Stimulated activated CD4-positive, alpha-beta T cell treated with anti-CD3 and anti-CD28 coated beads, Interleukin-1b, Interleukin-23, amount 100 ng/mL, for 1 hour (primary cell): ENCODE measurements at places on chromosomes 1 and 21.

- DNase-seq = no peak
These were observed 147.5 kb downstream of the CASZ1 start for GRCh38 chr1:10648689-10649516.

DNA sequence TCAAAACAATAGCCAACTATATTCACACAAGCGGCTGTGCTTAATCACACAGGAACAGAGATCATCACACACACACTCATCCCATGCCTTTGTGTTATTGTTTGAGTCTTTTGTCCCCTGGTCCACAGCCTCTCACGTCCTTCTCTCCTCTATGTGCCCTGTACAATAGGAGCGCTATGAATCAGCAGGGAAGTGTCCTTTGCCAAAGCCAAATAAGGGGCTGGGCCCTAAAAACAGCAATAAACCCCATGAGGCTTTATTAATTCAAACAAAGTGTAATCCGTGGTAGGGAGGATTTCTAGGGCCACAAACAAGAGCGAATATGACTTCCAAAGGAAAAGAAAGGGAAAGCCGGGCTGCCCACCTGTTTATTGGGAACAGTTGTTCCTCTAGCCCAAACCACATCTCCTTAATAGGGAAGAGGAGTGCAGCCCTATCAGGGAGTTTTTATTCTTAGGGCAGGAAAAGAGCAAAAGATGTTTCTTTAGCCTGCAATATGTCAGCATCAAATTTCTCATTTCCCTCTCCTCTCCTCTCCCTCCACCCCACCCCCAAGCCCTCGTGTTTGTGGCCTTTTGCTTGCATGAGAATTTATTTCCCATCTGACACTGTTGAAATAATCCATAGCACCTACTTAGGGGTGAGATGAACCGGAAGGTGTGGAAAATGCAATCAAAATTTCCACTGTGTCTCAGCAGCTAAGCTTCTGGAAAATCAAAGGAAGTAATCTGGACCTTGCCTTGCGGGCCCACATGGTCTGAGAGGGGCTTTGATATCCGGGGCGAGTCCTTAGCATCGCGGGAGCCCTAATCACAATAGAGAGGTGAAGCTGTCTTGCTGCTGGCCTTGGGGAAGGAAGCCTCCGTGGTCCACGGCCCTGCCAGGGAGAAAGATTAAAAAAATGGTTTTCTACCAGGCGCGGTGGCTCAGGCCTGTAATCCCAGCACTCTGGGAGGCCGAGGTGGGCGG is 45.3 kb upstream of the ITPKB start:
- no peak for DNase-seq

DNA sequence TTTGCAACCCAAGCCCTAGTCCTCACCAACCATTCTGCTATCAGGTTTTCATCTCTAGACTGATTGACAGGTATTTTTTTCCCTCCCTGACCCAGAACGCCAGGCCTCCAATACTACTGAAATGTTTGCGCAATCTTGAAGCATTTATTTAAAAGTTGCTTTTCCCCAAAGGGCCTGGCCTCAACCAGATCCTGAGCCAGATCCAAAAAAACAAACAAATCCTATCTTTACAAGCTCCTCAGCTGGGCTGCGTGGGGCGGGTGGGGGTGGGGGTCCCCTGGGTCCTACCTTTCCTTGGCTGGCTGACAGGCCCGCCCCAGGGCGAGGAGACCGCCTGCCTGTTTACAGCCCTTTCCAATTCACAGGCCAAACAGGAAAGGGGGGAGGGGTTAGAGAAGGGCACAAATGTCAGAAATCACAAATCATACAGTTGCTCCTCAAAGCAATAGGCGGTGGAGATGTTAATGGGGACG is 98.8 kb downstream of the FOXD2 start:
- DNase-seq = no peak

DNA sequence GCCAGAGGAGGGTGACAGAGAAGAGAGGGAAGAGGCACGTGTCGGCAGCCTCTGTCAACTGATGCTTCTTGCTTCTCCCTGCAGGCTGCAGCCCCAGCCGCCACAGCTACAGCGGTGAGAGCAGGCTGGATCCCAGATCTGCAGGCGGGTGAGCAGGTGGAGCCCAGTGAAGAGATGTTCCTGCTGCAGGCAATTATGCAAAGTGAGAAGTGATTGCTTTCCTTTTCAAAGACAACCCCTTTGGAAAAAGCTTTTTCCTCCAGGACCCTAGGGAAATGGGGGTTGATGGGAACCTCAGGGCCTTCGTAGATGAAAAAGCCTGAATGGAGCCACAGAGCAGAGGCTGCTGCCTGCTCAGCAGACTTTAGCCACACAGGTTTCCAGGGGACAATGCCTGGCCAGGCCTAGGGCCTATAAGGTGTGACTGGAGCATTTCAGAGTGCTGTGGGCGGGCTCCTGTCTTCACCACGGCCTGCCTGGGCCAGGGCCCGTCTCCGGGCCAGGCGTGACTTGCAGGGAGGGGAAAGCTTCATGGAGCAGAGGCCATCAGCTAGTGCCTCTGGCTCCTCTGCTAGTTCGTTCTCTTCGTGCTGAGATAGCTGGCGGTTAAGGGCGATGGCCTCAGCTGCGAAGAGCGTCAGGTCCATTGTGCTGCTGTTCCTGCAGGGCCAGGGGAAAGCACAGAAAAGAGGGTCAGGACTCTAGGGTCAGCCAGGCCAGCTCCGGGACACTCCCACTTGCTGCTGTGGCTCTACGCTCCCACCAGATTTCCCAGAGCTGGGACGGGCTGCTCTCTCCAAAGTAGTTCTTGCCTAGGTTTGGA is 6.9 kb upstream of the KNCN start:
- DNase-seq = no peak

DNA sequence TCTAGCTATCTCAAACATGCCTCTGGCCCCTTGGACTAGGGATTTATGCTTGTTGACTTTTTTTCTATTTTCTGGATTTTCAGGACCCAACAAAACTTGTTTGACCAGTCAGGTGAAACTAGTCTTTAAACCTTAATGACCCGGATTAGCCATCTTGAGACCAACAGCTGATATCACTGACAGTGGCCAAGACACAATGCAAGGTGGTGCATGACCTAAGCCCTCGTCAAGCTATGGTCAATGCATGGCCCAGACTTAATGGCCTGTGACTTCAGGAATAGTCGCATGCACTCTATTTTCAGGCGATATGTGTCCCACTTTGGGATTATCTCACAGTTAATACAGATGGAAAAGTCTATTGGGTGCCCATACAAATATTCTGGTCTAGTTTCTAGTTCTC is 190.4 kb downstream of the ZBTB18 start:
- no peak for DNase-seq

DNA sequence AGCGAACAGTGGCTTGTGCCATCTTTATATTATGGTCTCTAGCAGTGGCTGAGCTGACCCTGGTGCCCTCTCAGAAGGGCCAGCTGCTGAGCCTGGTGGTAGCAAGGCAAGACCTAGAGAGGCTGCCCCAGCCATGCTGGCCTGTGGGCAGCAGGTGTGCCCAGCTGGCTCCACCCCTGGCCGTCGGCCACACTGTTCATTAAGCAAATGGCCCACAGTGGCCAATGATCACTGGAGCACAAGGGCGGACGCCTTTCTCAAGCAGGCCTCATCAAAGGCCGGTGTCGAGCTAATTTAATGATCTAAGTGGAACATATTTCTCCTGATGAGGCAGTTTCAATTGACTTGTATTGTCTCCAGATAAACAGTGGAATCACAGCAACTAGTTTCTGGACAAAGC is 89.4 kb downstream of the GRIK3 start:
- DNase-seq = no peak

DNA sequence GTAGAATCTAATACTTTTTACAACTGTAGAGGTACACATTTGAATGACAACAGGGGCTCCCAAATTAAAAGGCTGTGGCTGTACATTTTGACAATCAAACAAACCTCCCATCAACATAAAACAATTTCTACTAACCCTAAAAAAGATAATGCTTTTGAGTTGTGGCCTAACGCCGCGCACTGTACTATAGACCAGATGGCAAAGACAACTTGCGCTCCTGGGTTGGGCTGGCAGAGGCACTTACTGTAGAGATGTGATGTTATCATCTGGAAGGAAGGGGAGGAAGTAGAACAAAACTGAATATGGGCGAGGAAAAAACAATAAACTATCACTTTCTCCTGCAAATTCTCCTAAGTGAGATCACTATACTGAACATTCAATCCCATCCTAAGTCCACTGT is 26.1 kb downstream of the SPRTN start:
- no peak for DNase-seq

DNA sequence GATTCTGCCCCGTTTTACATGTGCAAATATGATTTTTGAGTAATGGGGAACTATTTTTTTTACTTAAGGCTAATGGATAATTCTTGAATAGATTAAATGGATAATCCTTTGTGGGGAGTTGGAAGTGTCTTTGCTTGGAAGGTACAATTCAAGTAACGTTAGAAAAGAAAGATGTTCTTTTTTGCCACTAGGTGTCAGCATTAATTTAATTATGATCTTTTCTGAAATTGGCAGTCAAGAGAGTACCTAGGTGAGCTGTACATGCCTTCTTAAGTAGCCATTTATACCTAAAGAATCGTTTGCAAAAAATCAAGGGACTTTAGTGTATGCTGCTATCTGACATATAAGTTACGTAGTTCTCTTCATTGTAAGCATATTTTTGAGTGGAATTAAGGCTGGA is 2.2 kb downstream of the FBXO28 start:
- no peak for DNase-seq

DNA sequence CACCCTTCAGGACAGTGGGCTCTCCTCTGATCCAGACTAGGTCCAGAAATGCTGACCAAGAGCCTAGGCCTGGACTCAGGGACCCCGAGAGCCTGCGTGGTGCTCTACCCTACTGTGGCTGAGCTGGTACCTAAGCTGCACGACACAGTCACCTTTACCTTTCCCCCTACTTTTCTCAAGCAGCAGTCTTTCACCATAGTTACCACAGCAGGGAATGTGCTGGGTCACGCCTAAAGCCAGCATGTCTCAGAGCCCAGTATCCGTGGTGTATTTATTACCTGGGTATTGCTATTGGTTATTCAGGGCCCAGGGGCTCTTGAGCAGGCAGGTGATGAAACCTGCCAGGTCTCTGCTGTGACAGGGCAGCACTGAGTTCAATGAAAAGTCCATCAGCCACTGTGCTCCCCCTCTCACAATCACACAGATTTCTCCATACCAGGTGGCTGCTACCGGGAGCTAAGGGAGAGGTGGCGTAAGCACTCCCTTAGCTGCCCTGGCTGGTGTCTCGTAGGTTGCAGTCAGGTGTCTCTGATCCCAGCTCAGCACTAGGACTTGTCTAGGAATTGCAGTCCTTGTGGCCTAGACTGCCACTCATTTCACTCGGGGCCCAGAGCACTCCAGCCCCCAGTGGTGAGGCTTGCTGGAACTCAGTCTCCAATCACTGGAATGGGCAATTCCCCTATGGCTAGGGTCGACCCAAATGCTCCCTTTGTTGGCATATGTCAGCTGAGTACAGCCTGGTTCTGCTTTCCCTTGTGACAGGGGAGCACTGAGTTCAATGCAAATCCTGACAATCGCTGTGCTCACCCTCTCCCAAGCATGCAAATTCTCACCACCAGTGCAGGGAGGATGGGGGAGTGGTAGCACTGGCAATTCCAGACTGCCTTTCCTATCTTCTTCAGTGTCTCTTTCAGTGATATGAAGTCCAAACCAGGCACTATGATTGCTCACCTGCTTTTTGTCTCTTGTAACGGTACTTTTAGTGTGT is 128.7 kb downstream of the PHTF1 start:
- no peak for DNase-seq

GRCh38 chr1:177495878-177496277 is 325.1 kb downstream of the BRINP2 start:
- DNase-seq = no peak

- no peak for DNase-seq
These were observed 16.1 kb downstream of the ENSA start for GRCh38 chr1:150613061-150613920.

DNA sequence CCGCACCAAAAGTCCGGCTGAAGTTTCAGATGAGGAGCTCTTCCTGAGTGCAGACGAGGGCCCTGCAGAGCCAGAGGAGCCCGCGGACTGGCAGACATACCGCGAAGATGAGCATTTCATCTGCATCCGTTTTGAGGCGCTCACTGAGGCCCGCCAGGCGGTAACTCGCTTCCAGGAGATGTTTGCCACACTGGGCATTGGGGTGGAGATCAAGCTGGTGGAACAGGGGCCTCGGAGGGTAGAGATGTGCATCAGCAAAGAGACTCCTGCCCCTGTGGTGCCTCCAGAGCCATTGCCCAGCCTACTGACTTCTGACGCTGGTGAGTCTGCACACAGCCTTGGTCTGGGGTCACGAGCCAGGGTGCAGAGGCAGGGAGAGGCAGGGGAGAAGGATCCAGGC is 84.7 kb downstream of the TRIM11 start:
- DNase-seq = no peak

DNA sequence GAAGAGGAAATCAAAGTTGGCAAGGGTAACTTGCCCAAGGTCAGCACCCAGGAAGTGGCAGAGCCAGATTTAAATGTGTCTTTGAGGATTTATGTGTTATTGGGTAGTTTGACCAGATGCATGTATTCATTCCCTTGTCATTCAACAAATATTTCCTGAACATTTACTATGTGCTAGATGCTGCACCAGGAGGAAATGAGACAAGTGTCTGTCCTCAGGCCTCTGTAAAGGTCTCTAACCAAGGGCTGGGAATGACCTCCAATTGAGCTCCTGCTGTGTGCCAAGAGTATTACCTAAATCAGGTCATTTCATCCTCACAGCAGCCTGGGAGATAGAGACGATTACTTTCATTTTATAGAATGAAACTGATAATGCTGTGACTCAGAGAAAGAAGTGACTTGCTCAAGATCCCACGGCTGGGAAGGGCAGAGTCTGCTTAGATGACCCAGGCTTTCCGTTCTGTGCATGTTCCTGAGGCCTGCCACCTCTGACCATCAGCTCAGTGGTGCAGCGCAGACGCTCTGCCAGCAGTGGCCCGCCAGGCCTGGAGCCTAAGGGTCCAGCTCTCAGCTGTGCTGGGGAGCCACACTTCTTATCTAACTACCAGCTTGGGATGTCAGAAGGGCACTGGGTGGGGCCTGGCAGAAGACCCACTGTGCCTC is 3.5 kb upstream of the TTC22 start:
- no peak for DNase-seq
